ENCODE measurements at places on chromosomes 12 and 14.

DNA sequence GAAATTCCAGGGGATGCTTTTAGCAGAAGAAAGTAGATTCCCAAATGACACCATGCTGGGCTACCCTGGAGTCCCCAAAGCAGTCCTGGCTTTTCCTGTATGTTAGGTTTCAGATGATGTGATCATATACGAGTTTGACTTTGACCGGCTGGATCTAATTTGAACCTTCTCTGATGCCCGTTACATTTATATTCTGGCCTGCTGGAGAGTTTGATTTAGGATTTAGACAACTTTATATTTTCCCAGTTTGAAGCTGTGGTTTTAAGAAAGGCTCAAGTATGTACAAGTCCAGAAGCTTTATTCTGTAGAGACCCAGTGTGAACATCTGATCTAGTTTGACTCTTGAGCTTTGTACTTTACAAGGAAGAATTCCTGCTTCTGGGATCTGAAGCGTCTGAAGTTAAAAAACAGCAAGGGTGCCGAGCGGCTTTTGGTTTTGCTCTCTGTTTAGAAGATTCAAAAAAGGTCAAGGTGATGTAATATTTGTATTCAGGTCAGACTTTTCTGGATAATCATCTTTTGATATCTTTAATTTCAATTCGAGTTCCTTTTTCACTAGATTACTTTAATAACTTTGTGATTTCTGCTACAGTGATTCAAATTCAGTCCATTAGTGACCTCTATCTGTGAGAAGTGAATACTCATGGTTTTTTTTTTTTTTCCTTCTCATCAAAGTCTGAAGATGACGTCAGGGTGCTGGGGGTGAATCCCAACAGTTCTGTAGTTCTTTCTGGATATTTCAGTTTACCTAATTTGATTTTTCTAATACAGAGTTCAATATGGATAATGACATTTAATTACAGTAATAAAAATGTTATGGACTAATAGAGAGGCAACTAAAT lies 6.3 kb downstream of the FLRT2 start:
- DNase-seq: peak; percentile 18

GRCh38 chr14:103819503-103820307 lies 27.7 kb downstream of the PPP1R13B start:
- DNase-seq: no peak

DNA sequence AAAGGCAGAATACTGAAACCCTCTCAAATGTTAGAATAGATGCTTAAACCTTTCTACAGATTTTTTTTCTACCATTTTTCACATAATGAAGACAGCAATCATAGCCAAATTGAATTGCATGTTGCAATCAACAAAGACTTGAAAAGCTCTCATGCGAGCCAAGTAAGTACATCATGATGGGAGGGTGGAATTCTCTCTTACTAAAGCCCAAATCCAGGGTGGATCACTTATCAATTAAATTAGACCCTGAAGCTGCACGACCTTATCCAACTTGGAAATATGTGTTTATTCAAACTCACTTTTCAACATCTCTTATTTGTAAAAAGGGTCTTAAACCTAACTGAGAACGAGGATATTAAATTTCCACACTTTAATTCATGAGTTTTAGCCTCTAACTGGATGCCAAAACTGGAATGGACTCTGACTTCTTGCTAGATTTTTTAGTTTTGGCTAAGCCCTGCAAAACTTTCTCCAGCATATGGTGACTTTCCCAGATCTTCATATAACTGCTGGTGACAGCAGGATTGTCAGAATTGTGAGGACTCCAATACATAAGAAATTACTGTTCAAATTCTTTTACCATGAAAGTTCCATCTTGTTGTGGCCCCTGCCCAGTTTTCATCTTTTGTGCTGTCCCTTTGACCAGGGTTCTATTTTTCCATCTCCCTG lies 53.6 kb downstream of the HECTD4 start:
- no peak for DNase-seq

DNA sequence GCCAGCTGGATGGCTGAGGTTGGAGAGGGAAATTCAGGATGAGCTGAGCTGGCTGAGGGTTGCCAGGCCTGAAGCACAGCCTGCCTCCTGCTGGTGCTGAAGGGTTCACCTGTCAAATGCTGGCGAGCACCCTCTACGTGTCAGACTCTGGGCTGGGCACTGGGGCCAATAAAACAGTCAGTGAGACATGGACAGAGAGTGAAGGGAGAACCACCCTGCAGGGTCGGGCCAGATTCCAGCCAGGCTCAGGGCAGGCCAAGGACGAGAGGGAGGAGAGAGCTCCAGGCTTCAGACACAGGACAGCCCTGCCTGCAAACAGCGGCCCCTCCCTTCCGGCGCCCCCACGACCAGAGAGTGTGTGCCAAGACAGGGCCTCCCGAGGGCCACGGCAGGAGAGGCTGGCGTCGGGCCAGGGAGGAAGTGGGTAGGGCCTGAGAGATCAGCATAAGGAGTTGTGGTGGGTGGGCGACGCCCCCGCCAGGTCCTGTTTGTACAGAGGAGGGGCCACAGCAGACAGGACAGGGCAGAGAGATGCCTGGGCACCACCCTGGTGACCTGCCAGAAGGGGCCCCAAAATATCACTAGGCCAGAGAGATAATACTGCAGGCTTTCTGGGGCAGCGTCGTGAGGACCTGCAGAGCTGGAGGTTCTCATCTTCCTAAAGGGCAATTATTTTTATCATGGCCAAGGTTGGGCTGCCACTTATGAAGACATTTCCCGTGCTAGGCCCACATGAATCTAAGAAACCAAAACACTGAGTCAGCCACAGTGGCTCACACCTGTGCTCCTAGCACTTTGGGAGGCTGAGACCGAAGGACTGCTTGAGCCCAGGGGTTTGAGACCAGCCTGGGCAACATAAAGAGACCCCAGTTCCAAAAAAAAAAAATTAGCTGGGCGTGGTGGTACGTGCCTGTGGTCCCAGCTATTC lies 73.1 kb upstream of the GPR68 start:
- DNase-seq: no peak

- DNase-seq: peak; percentile 60
Observed at GRCh38 chr12:6871052-6871957, 1.8 kb downstream of the SPSB2 start.

DNA sequence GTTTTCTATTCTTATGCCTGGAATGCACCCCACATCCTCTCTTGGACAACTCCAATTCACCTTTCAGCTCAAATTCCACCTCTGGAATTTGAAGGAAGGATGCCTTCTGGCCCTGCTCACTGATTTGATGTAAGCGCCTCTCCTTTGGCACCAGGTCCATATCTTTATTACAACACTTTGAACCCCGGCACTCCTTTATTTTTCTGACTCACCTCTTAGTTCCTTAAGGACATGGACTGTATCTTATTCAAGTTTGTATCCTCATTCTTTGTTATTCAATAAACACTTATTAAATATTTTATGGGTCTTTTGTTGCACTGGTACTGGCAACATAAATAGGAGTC lies 3.1 kb downstream of the GALC start:
- no peak for DNase-seq

DNA sequence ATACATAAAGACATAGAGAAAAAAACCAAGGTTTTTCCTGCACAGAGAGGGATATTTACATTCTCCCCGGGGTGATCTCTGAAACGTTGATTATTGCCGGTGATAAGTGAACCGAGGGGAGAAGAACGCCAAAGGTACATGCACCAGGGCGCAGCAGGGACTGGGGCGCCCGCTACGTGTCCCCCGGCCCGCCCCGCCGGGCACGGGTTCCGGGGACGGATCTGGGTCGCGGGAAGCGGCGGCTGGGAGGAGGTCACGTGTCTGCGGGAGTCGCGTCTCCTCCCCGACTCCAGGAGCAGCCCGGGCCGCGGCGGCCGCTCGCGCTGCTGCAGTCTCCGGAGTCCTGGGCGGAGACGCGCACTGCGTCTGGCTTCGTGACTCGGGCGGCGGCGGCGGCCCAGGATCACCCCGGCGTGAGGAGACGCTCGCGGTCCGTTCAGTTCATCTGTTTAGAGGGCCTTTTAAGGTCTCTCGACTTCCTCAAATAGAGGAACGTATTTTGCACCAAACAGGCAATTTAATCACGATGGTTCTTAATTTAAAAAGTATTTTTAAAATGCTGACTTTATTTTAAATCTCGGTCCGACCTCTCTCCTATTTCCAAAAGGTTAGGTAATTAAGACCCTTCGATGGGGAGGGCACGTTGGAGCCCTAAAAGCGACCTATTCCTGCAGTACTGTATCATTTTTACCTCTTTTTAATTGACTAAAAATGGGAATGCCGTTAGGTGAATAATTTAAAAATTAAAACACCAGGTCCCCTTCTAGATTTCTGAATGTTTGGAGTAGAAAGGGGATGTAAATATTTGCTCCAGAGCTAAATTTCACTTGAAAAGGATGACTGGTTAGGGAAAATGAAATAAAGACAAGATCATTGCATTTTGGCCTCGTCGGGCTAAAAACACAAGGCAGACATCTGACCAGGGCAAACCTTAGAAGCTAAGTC lies 1.8 kb upstream of the BHLHE41 start:
- peak; percentile 71 for DNase-seq

- no peak for DNase-seq
Observed at GRCh38 chr12:51441583-51441982, 17.0 kb downstream of the SLC4A8 start.

DNA sequence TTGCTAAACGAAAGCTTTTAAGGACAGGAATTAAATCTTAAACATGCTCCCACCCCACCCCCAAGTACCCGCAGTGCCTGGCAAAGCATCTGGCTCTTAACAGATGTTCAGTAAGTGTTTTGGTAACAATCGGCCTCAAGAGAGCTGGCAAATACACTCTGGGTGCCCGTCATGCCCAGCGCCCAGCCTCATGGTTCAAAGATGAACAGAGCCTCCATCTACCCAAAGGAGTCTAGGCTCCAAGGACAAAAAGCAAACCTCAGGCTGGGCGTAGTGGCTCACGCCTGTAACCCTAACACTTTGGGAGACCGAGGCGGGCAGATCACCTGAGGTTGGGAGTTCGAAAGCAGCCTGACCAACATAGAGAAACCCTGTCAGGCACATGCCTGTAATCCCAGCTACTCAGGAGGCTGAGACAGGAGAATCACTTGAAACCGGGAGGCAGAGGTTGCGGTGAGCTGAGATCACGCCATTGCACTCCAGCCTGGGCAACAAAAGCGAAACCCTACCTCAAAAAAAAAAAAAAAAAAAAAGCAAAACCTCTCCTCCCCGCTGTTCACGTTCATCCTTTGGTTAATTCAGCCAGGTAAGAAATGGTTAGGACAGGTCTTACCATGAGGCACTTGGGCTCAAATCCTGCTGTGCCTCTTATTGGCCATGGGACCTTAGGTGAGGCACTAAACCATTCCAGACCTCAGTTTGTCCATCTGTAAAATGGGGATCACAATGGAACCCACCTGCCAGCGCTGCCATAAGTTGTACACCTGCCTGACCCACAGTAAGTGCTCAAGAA lies 151.3 kb downstream of the BCL11B start:
- DNase-seq: no peak

DNA sequence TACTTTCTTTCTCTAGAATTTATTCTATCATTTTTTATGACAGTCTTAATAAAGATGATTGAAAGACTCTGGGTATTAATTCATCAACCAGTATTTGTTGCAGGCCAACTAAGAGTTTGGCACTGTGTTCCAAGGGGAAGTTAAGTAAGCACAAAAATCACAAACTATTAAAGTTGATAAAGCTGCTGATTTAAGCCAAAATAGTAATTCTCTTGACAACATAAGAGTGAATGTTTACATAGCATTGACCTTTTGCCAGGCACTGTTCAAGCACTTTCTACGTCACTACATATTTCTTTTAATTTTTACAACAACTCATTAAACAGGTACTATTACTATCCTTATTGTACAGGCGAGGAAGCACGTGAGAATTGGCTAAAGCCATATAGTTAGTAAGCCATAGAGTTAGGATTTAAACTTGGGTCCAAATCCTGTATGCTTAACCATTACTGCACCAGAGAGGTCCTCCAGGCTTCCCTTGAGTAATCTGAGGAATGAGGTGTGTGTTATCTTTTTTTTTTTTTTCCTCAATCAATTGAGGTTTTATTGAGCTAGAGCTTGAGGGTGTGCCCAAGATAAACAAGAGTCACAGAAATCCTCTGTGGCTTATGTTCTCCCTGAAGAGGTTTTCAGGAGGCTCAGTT lies 1009.6 kb downstream of the DIO2 start:
- DNase-seq: no peak

DNA sequence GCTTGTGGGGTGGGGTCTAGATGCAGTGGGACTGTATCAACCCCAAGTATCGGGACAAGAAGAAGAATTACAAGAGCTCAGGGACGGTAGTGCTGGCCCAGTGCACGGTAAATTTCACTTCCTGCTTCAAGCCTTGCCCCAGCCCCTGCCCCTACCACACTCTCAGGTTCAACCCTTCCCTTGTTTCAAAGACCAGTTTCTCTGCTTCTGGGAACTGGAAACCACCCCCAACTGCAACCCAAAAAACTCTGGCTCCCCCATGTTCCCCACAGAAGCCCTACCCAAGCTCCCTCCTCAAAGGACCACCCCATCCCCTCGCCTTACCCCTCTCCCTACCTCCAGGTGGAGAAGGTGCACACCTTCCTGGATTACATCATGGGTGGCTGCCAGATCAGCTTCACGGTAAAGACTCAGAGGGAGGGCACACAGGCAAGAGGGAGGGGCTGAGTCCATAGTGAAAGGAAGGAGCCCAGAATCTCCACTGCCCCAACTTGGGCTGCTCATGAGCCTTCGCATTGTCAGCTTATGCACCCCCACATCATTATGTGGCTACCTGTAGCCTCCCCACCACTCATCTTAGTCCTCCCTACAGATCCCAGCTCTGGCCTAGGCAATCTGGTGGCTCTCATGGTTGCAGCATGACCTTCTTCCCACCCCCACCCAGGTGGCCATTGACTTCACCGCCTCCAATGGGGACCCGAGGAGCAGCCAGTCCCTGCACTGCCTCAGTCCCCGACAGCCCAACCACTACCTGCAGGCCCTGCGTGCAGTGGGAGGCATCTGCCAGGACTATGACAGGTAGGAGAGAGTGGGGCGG lies 4.3 kb downstream of the CPNE6 start:
- DNase-seq: no peak

GRCh38 chr12:91657032-91657431 lies 474.4 kb upstream of the DCN start:
- no peak for DNase-seq

DNA sequence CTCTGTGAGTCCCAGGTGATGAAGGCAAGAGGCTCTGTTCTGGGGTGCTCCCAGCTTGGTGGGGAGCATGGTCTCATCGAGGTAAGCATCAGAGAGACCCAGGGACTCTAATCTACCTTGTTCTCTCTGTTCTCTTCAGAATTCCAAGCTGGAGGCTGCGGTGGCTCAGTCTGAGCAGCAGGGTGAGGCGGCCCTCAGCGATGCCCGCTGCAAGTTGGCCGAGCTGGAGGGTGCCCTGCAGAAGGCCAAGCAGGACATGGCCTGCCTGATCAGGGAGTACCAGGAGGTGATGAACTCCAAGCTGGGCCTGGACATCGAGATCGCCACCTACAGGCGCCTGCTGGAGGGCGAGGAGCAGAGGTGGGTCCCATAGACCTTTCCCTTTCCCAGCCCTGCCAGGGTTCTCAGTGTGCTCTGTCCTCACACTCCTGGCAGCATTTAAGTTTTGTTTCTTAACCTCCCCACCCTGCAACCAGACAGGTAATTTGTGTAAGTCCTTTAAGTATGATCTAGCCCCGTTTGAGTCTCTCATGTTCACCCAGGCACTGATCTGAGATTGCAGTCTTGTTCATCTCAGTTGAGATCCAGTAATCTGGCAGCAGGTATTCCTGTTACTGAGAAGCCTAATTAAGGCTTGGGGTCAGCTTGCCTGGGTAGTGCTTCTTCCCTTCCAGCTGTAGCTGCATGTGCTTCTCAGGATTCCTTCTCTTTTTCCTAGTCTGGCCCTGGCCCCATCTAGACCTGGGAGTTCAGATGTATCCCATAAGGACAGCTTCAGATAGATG lies 14.8 kb upstream of the KRT81 start:
- DNase-seq: no peak

Measured in SW 1271 (cell line).